Neural crest cell (in vitro differentiated cells): ENCODE measurements at places on chromosomes 16 and 17. TPM values are rescaled to one million over a fixed set of nuclear protein-coding genes. Genes with fewer than 3 reads are reported as not detected.

DNA sequence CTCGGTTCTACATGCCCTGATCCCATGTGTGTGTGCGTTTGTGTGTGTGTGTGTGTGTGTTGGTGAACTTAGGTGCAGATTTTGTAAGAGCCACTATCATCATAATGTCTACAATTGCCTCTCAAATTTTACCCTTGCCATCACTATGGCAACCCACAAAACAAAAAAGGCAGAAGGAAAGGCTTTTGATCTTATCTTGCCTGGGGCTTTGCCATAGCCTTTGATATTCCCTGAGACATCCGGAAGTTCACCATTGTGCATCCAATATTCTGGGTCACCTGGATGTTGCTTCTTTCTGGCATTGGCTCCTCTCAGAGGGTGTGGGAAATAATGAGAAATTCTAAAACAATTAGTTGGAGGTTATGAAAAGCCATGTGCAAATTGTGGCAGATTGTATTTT lies 114.7 kb downstream of the HAPSTR1 start:
- H3K27ac ChIP-seq = no peak overlapping the region
- H3K4me3 ChIP-seq = no peak overlapping the region
- H3K27me3 ChIP-seq = peaks cover 3% of the 10 kb centered on the region

- DNase-seq = no peak
- H3K4me3 ChIP-seq = no peak overlapping the region
- peaks cover 2% of the 10 kb centered on the region for H3K27me3 ChIP-seq
- peaks cover 39% of the 10 kb centered on the region for H3K4me1 ChIP-seq
- peak overlapping the region; percentile 19 for H3K27ac ChIP-seq
- no peaks in the 10 kb centered on the region for H3K36me3 ChIP-seq
Measured at GRCh38 chr17:50588391-50589049, 28.0 kb downstream of the CACNA1G start.

DNA sequence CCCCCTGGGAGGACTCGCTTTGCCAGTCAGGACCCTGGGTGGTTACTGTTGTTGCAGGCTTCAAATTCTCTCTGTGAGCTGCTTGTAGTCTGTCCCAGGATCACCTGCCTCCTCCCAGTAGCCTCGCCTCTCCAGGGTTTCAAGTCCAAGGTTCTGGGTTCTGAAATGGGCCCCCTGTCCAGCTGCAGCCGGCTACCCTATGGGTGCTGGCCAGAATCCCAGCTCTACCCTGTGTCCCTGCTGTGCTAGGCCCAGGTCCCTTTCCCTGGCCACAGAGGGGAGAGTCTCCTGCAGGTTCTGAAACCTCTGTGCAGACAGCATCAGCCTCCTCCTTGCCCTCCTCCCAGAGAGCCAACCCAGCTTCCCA lies 21.4 kb downstream of the UNC13D start:
- DNase-seq = no peak
- H3K27ac ChIP-seq = no peak overlapping the region
- peaks cover 5% of the 10 kb centered on the region for H3K4me1 ChIP-seq
- H3K4me3 ChIP-seq = no peak overlapping the region
- H3K27me3 ChIP-seq = peaks cover 3% of the 10 kb centered on the region

Gene SRCAP
- 94.5 and 100.0 TPM in 2 replicates for total RNA-seq

Gene WFIKKN1
- total RNA-seq = 8.1 and 8.5 TPM in 2 replicates

DNA sequence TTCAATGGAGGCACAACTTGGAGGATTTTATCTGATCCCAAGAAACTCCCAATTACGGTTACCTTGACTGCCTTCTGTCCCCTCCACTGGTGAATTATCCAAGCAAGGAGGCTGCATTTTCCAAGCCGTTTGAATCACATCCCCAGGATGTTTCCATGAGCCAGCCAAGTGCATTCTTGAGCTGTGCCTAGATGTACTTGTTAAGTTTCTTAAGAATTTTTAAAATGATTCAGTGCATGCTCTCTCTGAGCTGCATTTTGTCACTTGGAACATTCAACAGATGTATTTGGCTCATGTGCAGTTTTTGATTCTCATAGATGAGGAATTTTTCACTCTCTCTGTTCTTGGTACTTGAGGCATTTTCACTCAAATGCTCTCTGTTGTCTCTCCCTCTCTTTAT lies 202.6 kb upstream of the MYOCD start:
- no peak overlapping the region for H3K27ac ChIP-seq
- no peaks in the 10 kb centered on the region for H3K4me1 ChIP-seq
- H3K36me3 ChIP-seq = peaks cover 5% of the 10 kb centered on the region

Gene GSG1L
- total RNA-seq = not detected in 2 replicates
